NCI-H460 (cell line): ENCODE measurements at places on chromosomes 16 and 17.

DNA sequence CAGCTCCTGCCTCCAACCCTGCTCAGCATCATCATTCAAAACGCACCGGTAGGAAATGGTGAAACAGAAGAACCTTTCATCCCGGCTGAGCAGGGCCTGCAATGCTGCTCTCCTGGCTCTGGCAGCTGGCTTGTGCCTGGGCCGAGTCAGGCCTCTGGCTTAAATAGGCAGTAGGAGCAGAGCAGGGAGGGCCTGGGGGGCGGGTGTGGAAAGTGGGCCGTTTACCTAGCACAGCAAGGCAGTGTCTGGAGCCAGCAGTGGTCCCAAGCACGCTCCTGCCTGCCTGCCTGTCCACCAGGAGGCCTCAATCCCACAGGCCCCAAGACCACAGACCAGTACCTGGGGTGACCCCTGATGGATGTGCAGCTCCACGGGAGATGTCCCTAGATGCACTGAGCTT lies 59.3 kb downstream of the SMPD3 start:
- DNase-seq = no peak

DNA sequence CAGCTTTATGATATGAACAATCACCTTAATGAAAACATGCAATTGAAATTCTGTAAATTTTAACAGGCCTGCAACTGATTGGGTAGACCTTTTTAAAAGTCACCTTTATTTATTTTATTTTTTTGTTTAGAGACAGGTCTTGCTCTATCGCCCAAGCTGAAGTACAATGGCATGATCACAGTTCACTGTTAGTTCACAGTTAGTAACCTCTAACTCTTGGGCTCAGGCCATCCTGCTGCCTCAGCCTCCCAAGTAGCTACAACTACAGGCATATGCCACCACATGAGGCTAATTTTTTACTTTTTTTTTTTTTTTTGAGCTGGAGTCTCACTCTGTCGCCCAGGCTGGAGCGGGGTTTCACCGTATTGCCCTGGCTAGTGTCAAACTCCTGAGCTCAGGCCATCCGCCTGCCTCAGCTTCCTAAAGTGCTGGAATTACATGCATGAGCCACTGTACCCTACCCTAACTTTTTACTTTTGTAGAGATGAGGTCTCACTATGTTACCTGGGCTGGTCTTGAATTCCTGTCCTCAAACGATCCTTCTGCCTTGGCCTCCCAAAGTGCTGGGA lies 28.0 kb downstream of the AP1G1 start:
- no peak for DNase-seq

- DNase-seq = no peak
Measured at GRCh38 chr17:2218426-2218825, 85.2 kb downstream of the SMG6 start.

- DNase-seq = peak; percentile 69
Measured at GRCh38 chr17:45394913-45395568, 37.6 kb downstream of the ARHGAP27 start.

DNA sequence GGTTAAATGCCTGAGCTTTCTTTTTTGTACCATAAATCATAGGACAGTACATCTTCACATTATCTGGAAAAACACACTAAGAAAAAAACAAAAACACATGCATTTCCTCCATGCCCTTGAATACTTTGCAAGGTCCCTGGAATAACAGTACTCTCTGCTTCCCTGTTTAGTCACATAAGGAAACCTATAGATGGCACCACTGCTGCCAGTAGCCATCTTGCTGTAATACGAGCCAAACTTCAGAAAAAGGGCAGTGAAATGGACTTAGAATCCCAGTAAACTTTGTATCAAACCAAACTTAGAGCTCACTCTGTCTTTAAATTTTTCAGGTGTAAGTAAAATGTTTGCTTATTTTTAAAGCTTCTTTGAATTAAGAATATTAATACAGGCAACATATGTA lies 435.5 kb downstream of the KCNJ2 start:
- DNase-seq = no peak

DNA sequence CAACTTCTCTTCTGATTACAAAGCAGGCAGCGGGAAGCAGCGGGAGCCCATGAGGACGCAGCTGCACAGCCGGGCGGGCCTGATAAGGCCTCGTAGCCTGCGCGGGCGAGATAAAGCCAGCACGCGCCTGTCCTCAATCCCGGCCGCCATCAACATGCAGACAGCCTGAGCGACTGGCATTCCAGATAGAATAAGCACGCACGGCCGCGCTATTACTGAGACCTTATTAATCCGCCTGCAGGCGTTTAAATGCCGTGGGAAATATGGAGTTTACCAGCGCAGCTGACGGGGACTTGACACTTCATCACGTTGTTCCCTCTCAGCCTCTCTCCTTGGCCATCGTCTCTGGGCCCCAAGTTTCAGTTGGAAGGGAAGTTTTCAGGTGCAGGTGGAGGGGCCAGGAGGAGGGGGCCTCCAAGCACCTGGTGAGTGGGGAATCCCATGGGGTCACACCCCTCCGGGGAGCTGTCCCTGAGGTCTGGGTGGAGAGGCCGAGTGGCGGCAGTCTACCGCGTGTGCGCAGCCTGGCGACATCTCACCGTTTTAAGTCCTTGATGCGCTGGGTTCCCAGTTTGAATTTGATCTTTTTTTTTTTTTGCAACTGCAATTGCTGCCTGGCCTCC lies 27.3 kb upstream of the CBFA2T3 start:
- DNase-seq = no peak
